Progenitor cell of endocrine pancreas (in vitro differentiated cells): ENCODE measurements at places on chromosomes 7 and 10.

DNA sequence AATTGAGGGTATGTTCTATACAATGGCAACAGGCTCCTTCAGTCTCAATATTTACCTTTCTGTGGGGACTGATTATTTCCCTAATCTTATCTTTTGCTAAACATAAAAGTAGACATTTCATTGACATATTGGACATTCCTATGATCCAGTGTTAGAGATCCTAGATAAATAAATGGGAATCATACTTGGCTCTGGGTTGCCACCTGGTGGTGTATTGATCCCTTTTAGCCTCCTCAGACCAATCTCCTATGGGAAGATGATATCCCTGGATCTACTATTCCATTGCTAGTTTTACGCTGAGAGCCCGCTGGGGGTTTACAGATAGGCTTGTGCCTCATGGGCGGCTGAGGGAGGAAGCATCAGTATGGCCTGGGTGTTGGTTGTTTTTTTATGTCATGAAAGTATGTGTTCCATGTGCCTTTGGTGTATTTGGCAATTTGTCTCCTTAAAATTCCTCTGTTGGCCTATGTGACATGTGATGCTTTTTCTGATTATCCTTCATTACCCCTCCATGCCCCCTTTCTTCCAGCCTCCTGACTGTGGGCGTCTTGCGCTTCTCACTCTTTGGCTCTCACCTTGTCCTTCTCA, 18.8 kb downstream of the CELF2 start:
- DNase-seq = peak; percentile 34

DNA sequence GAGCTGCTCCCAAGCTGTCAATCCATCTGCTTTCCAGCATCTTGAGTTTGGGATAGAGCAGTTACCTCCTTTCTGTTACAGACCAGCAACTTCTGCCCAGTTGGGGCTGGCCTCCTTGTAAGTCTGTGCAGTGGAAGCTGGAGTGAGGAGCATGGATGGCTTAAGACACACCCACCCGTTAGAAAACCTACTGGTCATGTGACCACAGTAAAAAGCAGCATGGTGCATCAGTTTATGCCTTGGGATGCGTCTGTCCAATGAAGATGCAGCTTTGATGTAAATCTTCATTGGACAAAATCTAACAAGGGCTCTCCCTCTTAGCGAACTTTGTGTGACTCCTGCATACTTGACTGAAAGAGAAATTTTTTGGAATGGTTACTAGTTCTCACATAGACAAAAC, 453.5 kb downstream of the TYW1 start:
- no peak for DNase-seq

- no peak for DNase-seq
Measured at GRCh38 chr10:81219758-81220157, 655.2 kb upstream of the NRG3 start.

DNA sequence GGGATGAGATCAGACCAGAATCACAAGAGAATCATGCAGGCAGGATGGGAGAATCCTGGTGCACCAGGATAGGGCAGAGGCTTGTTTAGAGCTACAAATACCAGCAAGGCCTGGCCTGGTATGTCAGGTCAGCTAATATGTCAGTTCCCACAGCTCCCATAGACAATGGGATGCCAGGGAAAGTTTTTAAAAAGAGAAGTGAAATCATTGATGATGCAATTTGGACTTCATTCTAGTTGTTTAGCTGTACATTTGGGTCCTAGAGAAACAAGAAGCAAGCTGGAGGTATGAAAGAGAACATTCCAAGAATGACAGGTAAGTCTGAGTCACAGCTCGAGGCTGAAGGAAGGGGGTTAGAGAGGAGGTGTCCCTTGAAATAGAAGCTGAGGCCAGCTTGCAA, 45.2 kb downstream of the GPR141 start:
- no peak for DNase-seq

- DNase-seq = no peak
Measured at GRCh38 chr10:31100115-31100601, 68.5 kb upstream of the ZNF438 start.

DNA sequence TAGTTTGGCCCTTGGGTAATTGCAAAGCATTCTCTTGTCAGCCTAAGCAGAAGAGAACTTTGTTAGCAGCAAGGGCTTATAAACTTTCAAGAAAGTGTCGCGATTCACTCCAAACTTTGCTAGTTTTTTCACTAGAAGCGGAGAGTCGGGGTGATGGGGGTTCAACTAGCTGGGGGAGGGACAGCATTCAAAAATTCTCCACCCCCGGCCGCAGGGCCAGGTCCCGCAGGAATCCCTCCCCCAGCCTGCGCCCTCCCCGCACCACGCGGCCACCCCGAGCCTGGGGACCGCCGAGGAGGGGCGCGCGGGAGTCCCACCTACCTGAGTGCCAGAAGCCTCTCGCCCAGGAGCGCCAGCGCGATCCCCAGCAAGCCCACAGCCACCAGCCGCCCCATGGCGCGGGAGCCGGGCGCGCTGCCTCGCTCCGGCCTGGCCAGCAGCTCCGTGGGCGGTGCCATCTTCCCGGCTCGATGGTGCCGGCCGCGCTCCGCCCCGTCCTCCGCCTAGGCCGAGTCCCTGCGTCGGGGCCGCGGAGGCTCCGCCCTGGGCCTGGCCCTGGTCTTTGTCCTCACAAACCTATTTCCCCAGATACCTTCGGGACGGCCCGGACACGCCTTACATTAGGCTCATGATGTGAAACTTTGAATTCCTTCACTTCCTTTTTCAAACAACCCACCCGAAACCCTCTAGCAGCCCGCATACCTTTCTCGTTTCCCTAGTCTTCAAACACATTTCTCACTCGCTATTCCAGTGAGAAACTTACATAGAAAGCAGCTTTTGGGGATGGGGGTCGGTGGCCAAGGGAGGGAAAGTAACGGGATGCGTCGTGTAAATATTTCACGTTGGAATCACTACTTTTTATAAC, at the start of gene PON2:
PON2 (minus strand) TSS at position 472 of the 865 bp plus-strand sequence; CDS start at position 395, 77 bp downstream.
- peak; percentile 68 for DNase-seq

- no peak for DNase-seq
Measured at GRCh38 chr10:1608851-1609647, 128.3 kb downstream of the ADARB2 start.

DNA sequence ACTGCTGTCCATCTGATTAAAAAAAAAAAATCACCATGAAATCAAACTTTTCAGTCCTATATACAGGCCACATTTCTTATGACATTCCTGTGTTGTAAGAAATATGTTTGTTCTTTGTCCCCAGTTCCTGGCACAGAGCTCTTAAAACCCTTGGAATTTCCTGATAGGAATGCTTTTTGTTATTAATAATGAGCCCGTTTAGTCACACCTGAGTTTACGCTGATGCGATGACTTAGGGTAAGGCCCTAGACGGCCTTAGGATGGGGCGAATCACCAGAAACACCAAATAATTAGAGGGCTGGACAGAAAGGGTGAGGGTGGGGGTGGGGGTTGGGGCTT, 17.5 kb downstream of the TSPAN15 start:
- DNase-seq = no peak

- DNase-seq = no peak
Measured at GRCh38 chr7:79531905-79532664, 78.6 kb upstream of the MAGI2 start.

DNA sequence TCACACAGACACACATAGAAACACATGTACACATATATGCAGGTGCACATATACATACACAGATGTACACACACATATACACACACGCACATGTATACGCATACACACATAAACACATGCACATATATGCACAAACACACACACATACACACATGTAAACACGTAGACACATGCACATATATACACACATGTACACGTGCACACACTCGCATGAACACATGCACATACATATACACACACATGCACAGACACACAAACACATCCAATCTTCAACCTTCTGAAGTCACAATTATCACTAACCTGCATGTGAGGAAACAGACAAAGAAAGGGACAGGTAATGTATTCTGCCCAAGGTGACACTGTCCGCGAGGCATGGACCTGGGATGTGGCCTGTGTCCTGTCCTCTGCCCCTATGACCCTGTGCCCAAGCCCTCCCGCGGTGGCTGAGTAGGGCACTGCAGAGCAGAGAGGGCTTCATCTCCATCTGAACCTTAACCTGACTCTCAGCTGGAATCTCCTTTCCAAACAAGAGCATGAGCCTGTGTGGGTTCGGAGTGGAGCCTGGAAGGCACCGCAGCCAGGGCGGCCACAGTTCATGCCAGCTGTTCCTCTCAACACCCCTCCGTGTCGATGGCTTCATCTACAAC, 660.9 kb downstream of the SDK1 start:
- DNase-seq = no peak

- no peak for DNase-seq
Measured at GRCh38 chr7:105298439-105298894, 90.3 kb downstream of the SRPK2 start.

- DNase-seq = peak; percentile 41
Measured at GRCh38 chr10:119029613-119030420, at the start of gene NANOS1. NANOS1 (plus strand) TSS chr10:119029714; CDS start chr10:119029802, 88 bp downstream.

DNA sequence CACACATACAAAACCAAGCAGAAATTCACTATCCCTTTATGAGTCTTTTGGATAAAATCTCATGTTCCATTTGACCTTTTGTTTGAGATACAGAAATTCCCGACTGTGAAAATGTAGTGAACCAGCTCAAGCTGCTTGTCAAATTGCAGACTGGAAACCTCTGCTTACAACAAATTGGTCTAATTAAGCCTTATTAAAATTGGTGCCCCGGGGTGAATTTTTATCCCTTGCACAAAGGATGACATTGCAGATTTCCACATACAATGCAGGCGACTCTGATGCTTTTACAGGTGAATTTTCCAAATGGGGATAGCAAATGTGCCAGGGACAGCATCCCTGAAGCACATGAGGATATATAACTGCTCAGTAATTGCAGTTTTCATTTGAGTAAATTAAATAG, 257.3 kb downstream of the BMPER start:
- no peak for DNase-seq

- DNase-seq = peak; percentile 68
Measured at GRCh38 chr10:3239066-3239919, 66.7 kb upstream of the PITRM1 start.
